ENCODE measurements at places on chromosomes 16 and 17.

GRCh38 chr16:66886321-66886720 lies 6.0 kb downstream of the PDP2 start:
- no peak for DNase-seq

DNA sequence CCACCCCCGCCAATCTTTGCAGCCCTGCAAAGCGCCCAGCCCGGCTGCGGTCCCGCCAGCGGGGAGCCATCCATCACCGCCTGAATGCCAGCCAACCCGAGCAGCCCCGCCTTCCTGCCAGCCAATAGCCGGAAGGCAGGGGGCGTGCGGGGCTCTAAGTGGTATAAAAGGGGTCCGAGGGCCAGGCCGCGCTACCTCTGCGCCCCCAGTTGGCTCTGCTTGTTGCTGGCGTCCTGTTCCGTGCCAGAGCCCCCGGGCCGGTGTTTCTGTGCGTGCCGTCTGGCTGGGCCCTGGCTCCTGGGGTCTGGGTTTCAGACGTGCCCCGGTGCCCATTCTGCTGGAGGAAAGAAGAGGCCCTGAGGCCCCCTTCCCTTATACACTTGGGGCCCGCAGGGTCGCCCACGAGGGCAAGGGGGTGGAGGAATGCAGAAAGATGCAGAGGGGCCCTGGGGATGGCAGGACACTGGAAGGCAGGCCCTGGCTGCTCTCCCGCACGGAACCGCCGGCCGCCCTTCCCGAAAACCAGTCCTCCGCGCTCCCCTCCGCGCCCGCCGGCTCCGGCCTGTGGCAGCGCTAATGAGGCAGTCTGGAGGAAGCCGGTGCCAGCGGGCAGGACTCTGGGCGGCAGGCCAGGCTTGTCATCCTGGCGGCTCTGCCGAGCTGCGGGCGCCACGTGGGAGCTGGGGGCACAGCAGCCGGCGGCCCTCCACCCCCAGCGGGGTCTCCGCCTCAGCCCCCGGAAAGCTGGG lies 14.0 kb downstream of the COPZ2 start:
- DNase-seq: no peak

DNA sequence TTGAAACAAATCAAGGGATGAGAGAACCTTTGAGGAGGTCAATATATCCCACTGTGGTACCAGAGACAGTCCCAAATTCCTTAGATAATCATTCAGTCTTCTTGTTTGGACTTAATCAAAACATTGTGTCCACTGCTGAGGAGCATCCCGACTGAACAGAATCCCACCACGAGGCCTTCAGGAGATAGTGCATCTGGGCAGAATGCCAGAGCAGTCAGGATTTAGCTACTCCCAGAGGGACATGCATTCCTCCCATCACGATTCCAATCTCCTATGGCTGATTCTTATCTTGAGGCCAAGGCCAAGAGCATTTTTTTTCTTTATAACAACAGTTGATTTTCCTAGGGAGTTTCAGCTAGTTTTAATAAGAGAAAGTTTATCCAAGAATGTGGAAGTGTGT lies 87.4 kb upstream of the COX10 start:
- no peak for DNase-seq

DNA sequence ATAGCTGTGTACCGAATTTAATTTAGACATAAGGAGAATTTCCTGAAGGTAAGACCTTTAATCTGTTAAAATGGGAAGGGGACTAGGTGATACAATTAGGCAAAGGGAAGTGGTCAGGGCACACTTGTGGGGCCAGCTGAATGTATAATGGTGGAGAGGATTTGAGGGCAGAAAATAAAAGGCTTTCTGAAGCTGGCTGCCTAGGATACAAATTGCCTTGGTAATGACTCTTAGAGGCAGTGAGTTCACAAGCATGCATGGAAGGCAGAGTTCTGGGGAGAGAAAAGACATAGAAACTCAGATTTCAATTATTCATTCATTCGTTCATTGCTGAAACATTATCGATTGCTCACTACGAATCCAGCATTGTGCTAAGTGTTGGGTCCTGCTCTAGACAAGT lies 12.4 kb upstream of the NFAT5 start:
- no peak for DNase-seq

GRCh38 chr17:55969562-55970324 lies 183.5 kb upstream of the ANKFN1 start:
- DNase-seq: no peak

DNA sequence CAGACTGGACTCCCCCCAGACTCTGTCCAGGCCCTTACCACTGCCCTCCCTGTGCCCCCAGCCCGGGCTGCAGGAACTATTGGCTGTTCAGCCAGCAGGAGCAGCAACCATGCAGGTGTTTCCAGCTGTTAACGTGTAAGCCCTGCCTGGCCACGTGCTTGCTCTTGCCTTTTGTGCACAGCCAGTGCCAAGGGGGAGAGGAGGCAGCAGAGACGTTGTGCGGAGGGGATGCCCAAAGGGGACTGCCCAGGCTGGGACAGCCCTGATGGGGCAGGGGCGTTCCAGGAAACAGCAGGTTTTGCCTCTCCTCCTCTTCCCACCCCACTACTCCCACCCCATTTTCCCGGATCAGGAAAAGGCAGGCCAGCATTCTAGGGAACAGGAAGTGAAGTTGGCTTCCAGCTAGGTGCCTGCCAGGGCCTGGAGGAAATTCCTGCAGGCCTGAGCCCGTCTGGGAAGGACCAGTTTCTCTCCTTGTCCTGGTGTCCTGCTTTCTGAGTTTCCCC lies 16.7 kb upstream of the LASP1NB start:
- DNase-seq: no peak

GRCh38 chr16:68910051-68910450 lies 66.7 kb downstream of the TANGO6 start:
- DNase-seq: no peak

DNA sequence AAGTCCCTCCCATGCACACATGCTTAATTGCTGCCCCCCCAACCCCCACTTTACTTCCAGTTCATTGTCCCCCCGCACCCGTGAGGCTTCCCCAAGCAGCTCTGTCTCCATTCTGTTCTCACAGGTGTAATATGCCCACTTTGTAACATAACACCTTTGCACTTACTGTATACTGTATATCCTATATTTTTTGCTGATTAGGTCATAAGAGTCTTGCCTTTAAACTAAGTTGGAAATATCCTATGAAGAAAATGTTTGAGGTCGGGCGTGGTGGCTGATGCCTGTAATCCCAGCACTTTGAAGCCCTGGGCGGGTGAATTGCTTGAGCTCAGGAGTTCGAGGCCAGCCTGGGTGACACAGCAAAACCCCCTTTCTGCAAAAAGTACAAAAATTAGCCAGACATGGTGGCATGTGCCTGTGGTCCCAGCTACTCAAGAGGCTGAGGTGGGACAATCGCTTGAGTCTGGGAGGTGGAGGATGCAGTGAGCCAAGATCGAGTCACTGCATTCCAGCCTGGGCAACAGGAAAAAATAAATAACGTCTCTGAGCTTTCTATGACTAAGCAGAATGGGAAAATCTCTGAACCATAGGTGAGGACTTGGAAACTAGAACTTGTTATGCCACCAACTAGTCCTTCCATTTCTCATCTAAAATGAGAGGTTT lies 76.1 kb downstream of the TNRC6C start:
- no peak for DNase-seq

GRCh38 chr17:50697663-50698272 lies 9.9 kb downstream of the ANKRD40 start:
- DNase-seq: no peak

DNA sequence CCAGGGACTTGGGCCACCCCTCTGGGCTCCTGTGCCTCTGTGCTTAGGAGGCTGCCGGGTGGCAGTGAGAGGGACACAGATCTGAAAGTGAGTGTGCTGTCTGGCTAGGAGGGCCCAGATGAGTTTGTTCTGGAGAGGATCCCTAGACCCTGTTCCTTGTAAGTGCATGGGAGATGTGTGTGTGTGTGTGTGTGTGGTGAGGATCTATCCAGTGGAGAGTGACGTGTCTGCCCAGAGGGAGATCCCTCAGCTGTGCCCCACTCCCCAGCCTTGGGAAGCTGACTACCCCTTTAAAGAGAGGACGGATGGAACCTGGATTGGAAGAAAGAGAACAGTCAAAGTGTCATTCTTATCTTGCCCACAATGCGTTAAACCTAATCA lies 25.5 kb upstream of the CDC42EP4 start:
- no peak for DNase-seq

DNA sequence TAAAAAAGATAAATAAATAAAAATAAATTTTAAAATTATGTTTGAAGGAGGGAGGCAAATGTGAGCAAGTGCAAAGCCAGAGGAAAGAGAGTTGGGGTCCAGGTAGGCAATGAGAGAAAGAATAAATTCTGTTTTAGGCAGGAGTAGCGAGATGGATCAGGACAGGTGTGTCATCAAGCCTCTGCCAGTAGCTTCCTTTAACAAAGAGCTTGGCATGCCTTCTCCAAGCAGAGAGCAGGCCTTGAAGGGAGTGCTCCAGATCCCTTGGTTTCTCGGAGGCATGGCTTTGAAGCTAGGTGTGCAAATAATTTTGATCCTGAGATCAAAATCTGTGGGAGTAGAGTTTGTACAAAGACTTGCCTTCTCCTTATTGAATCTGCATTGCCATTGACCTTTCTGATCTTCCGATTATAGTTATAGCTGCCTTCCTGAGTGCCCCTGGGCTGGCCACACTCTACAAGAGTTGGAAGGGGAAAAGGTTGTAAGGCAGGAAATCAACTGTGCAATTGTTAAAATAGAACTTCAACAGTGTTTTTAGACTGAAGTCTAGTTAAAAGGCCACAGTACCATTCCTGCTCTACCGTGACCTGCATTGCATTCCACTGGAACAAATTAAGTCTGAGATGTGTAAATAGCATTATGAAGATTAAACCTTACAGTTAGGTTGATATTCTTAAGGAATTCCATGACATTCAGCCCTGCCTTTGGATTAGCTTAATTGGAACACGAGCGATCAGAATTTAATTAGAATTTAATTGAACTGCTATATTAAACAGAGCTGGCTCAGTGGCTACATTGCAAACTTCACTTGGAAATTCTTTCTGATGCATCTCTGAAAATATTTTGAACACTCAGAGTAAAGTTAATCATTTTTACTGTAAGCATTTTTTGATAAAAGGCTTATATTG lies 33.7 kb downstream of the IQCK start:
- DNase-seq: no peak

DNA sequence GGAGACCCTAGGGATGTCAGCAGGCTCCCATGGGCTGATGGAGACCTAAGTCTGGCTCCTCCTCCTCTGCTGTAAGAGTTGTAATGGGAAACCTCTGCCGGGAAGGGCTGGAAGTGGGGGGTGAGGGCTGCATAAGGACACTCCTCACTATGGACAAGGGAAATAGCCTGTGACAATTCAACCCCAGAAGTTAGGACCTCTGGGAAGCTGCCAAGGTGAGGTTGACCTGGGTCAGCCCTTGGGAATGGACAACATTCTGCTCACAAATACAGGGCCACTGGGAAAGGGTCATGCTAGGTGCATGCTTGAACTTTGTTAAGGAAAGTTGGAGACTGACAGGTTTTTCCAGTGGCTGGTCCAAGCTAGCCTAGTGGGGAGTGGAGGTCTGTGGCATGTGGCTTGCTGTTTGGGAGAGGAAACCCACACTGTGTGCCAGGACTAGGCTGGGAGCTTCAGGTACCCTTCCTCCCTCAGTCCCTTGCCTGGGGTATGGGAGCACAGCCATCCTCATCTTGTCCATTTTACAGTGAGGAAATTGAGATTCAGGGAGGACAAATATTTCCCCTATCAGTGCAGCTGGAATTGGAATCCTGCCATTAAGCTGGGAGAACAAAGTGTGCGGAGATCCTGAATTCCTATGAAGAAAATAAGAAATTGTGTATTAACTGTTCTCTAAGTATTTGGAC lies 190.4 kb downstream of the SALL1 start:
- no peak for DNase-seq

DNA sequence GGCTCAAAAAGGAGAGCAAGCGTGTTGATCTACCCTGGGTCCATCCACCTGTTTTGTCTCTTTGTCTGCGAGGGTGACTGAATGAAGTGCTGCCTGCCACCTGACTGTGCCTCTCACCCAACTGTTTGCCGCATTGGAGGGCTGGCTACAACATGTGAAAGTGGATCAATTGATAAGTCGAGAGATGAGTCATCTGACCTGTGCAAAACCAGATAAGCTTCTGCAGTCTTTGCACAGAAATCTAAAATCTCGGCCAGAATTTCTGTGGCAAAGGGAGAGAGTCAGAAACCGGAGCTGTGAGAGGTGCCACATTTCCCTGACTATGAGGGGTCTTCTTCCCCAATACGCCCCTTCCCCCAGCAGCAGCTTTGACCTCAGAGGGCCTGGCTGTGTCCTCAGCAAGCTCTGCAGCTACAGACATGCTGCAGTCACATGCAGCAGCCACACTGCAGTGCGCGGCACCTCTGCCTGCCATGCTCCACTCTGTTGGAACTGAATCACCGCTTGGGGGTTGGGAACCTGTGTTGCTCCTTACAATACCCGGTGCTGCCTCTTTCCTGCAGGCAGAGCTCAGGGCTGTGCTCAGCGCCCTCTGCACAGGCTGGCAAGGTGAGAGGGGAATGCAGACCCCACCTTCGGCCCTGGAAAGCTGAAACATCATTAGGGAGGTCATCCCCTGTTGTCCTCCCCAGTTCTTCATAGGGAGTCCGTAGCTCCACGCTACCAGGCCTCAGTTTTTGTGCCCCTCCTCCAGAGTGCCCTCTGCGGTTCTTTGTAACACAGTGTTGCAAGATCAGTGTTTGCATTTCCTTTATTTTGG lies 16.2 kb upstream of the HAS3 start:
- DNase-seq: no peak
